ENCODE measurements at places on chromosomes 3 and 15. TPM values are rescaled to one million over a fixed set of nuclear protein-coding genes. Genes with fewer than 3 reads are reported as not detected.

GRCh38 chr15:65055201-65055870 is 10.1 kb downstream of the SLC51B start:
- DNase-seq, result no peak
- no peaks in the 10 kb centered on the region for H3K36me3 ChIP-seq
- H3K27me3 ChIP-seq, result no peaks in the 10 kb centered on the region

DNA sequence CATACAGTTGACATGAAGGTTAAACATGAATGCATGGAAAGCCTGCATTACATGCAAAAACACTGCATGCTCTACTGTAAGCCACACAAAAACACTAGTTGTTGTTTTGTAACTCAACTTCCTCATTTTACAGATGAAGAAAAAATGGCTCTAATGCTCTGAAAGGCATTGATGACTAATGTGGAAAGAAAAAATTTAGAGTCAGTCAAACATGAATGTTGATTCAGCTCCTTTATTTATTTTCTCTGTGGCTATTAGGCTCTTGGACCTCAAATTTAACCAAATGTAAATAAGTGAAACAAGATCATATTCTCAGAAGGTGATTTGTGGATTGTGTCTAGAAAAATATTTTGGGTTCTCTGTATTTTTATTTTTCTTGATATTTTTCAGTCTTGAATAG is 336.7 kb upstream of the ZNF717 start:
- DNase-seq, result no peak
- H3K27me3 ChIP-seq, result no peaks in the 10 kb centered on the region
- H3K27ac ChIP-seq, result no peak overlapping the region
- no peak overlapping the region for H3K4me3 ChIP-seq

DNA sequence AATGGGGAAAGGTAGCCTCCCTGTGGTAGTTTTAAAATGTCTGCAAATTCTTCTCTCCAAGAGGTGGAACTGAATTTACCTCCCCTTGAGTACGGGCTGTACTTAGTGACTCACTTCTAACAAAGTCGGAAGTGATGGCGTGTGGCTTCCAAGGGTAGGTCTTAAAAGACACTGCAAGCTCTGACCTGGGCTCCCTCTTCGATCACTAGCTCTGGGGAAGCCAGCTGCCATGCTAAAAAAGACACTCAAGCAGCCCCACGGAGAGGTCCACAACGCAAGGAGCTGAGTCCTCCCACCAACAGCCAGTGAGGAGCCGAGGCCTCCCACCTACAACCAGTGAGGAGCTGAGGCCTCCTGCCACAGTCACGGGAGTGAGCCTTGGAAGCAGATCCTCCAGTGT is 122.0 kb upstream of the HACD2 start:
- H3K36me3 ChIP-seq, result peaks cover 8% of the 10 kb centered on the region
- no peak overlapping the region for H3K27ac ChIP-seq

DNA sequence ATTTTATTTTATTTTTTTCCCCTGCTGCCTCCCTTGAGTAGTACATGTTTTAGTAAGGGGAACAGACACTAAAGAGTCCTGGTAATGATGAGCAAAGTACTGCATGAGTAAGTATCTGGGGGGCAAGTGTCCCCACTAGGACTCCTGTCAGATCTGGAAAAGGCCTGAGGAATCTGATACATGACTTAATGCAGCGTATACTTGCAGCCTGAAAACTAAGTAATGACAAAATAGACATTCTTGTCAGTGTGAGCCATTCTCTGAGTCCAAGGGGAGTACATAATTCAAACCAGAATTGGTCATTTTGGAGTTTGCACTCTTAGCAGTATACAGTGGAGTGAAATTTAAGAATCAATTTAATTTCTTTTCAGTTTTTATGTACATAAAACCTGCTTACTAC is 27.5 kb downstream of the NXPE3 start:
- H3K4me1 ChIP-seq, result peaks cover 32% of the 10 kb centered on the region
- H3K27ac ChIP-seq, result no peak overlapping the region
- H3K27me3 ChIP-seq, result no peaks in the 10 kb centered on the region
- no peak overlapping the region for H3K4me3 ChIP-seq
- 0 out of 2 replicates have a peak, but pooled peaks cover 2% of the 10 kb centered on the region for H3K36me3 ChIP-seq

The B3GNT5 gene
- not detected for total RNA-seq

All from HepG2 (cell line).